ENCODE measurements at places on chromosomes 7 and 10. TPM values are rescaled to one million over a fixed set of nuclear protein-coding genes. Genes with fewer than 3 reads are reported as not detected.

GRCh38 chr10:69425511-69426298 lies 9.0 kb upstream of the TACR2 start:
- no peaks in the 10 kb centered on the region for H3K36me3 ChIP-seq
- no peak for DNase-seq
- no peak overlapping the region for H3K4me3 ChIP-seq
- H3K27me3 ChIP-seq = no peaks in the 10 kb centered on the region

The CLCN1 gene
- 0.33 TPM for total RNA-seq

The SLC25A40 gene
- 22.5 TPM for total RNA-seq

DNA sequence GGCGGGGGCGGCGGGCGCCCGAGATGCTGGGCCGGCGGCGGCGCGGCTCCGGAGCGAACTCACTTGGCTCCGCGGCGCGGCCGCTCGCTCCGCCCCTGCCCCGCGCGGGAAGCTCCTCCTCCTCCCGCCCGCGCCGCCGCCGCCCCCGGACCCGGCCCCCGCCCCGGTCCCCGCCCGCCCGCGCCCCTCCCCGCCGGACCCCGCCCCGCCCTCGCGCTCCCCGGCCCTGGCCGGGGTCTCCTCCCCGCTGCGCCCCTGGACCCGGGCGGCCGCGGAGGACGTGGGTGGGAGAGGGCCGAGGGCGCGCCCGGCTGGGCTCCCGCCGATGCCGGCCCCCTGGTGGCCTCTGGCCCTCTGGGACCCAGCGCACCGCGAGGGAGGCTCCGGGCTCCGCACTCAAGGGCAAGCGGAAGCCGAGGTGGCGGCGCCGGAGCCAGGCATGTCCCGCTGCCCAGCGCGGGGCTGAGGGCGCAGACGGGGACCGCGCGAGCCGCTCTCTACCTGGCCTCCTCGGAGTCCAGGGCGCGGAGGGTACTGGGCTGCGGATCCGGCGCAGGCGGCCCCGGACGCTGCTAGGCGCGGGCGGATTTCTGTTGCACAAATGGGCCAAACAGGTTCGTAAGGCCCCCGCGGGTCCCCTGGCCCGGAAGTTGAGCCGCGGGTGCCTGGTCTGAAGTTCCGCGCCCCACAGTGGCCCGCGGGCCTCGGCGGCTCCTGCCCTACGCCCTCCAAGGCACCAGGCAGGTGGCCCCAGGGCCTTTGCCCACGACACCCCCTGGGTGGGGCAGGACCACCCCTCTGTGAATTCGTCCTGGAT lies at the start of gene TCERG1L:
Gene TCERG1L (minus strand): TSS at position 61 of the 817 bp plus-strand sequence. CDS start 86 bp downstream, outside the sequence.
- H3K27me3 ChIP-seq = peaks cover 14% of the 10 kb centered on the region
- no peak within 1 kb of the TSS for H3K27ac ChIP-seq
- H3K4me3 ChIP-seq = peak within 1 kb of the TSS; percentile 72
- peak; percentile 81 for DNase-seq
- peaks cover 3% of the 10 kb centered on the region for H3K4me1 ChIP-seq

DNA sequence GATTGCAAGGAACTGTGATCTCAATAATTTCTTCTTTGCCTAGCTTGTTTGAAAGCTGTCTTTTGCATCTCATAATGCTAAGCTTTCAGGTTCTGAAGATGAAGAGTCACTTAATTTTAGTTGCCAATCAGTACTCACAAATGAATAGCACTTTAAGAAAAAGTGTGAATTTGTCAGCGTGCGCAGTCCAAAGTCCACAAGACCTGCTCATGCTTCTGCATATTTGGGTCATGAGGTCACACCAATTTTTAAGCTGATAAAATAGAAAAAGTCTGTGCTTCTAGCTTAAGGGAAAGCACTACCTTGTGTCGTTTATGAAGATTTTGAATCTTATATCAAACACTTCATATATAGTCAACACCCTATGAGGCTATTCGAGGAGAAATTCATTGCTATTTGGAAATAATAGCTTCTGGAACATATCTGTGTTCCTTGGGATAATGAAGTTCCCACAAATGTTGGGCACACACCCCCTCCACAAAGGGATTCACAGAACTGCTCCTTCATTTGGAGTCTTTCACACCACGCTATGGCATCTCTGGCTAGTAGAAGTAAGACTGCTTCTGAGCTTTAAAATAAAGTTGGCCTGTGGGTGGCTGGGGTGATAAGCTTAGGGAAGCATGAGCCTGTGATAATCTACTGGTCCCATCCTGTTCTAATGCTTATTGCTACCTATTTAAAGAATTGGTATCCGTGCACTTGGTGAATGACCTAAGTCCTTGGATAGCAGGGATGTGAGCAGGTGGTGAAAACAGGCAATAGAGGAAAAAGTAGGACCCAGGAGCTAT lies 33.3 kb downstream of the A1CF start:
- no peak for DNase-seq
- no peak overlapping the region for H3K27ac ChIP-seq
- peaks cover 2% of the 10 kb centered on the region for H3K4me1 ChIP-seq
- H3K27me3 ChIP-seq = no peaks in the 10 kb centered on the region
- no peak overlapping the region for H3K4me3 ChIP-seq

- no peaks in the 10 kb centered on the region for H3K27me3 ChIP-seq
- H3K36me3 ChIP-seq = no peaks in the 10 kb centered on the region
- H3K27ac ChIP-seq = no peak overlapping the region
- no peak overlapping the region for H3K4me3 ChIP-seq
Measured at GRCh38 chr7:5276611-5277010, 6.1 kb upstream of the SLC29A4 start.

The EN2 gene
- not detected for total RNA-seq

GRCh38 chr10:70966646-70967553 lies 78.5 kb upstream of the PCBD1 start:
- no peak overlapping the region for H3K4me3 ChIP-seq
- no peak for DNase-seq
- no peak overlapping the region for H3K27ac ChIP-seq
- no peaks in the 10 kb centered on the region for H3K36me3 ChIP-seq
- H3K27me3 ChIP-seq = no peaks in the 10 kb centered on the region

GRCh38 chr10:63437116-63437949 lies 28.4 kb downstream of the JMJD1C start:
- peaks cover 13% of the 10 kb centered on the region for H3K4me1 ChIP-seq
- H3K27ac ChIP-seq = no peak overlapping the region
- DNase-seq = no peak
- no peaks in the 10 kb centered on the region for H3K27me3 ChIP-seq

- no peak overlapping the region for H3K4me3 ChIP-seq
- no peaks in the 10 kb centered on the region for H3K4me1 ChIP-seq
- H3K36me3 ChIP-seq = no peaks in the 10 kb centered on the region
- H3K27me3 ChIP-seq = no peaks in the 10 kb centered on the region
Measured at GRCh38 chr7:28500138-28500537, 87.8 kb downstream of the CREB5 start.

The C10orf67 gene
- 0.11 TPM for total RNA-seq

GRCh38 chr7:25600262-25600920 lies 372.1 kb upstream of the NPVF start:
- H3K4me3 ChIP-seq = no peak overlapping the region
- no peak for DNase-seq
- H3K27me3 ChIP-seq = no peaks in the 10 kb centered on the region
- H3K36me3 ChIP-seq = no peaks in the 10 kb centered on the region

The ADRB1 gene
- total RNA-seq = 0.17 TPM

The MKI67 gene
- 83.3 TPM for total RNA-seq

DNA sequence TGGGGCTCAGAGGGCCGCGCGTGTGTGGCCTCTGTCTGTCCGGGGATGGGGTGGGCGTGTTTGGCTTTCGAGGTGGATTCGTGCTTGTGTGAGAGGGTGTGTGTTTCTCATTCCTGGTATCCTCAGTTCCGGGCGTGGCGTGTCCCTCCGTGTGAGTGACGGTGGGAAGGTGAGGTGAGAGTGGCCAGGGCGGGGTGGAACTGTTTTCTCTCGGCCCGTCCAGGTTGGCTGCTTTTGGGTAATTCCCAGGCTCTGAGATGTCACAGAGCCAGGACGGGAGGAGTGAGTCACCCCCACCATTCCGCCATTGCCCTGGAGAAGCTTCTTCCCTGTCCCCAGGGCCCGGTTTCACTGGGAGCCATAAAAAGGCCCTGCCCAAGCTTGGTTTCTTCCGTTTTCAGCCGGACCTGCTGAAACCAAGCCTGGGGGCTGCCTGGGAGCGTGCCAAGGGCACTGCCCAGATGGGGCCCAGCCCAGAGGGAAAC lies 21.3 kb upstream of the CLDN4 start:
- DNase-seq = no peak
- H3K27ac ChIP-seq = no peak overlapping the region
- no peaks in the 10 kb centered on the region for H3K36me3 ChIP-seq
- H3K27me3 ChIP-seq = no peaks in the 10 kb centered on the region

DNA sequence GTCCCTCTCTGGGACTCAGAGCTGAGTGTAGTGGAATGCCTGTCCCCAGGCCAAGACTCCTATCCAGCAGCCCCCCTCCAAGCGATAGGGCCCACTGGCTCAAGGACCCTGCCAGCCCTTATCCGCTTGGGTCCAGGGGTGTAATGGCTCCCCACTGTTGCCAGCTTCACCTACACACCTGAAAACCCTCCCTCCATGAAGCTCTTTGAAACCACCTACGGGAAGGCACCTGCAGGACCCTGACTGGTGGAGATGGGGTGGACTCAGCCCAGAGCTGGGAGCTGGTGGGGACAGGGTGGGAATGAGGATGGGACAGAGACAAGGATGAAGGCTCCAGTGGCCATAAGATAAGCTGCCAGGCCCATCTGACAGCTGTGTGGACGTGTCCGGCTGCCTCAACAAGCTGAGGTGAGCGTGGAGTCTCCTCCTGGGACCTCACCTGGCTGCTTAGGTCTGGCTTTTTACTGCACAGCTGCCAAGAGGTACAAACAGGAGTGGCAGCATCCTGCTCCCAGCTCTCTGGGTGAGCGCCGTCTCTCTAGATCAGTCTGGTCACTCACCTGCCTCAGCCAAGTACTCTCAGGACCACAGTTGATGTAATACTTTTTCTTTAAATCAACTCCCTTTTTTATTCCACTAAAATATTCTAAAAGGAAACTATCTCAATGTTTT lies 41.9 kb downstream of the DRGX start:
- no peak for DNase-seq
- no peaks in the 10 kb centered on the region for H3K36me3 ChIP-seq
- no peaks in the 10 kb centered on the region for H3K4me1 ChIP-seq
- no peak overlapping the region for H3K27ac ChIP-seq
- no peaks in the 10 kb centered on the region for H3K27me3 ChIP-seq
- H3K4me3 ChIP-seq = no peak overlapping the region

DNA sequence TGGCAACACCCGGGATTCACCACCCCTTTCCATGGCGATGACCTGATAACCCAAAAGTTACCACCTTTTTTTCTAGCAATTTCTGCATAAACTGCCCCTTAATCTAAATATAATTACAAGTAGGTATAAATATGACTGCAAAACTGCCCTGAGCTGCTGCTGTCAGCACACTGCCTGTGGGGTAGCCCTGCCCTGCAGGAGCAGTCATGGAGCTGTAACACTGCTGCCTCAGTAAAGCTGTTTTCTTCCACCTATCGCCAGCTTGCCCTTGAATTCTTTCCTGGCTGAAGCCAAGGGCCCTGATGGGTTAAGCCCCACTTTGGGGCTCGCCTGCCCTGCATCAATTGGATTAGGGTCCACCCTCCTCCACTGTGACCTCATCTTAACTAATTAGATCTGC lies 368.8 kb downstream of the SFMBT2 start:
- no peak overlapping the region for H3K4me3 ChIP-seq
- H3K36me3 ChIP-seq = no peaks in the 10 kb centered on the region
- no peak for DNase-seq
- H3K27ac ChIP-seq = no peak overlapping the region
- H3K27me3 ChIP-seq = no peaks in the 10 kb centered on the region

The PDIA4 gene
- total RNA-seq = 303 TPM

DNA sequence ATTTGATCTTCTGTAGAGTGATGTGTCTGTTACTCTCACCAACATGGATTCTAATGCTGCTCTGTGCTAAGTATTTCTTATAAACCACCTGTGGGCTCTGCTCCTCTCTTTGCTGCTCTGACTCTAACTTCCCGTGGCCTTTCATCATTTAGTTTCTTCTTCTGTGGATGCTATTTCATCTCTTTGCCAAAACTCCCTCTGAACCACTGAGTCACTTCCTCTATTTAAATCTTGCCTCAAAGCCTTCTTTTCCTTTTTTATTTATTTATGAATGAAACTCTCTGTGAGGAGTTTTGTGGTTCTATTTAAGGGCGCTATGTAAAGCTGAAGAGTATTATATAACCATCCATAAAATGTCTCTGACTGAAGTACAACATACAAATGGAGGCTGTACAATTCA lies 538.5 kb downstream of the SUGCT start:
- DNase-seq = no peak
- H3K4me3 ChIP-seq = no peak overlapping the region
- H3K36me3 ChIP-seq = no peaks in the 10 kb centered on the region
- no peaks in the 10 kb centered on the region for H3K27me3 ChIP-seq
- no peaks in the 10 kb centered on the region for H3K4me1 ChIP-seq

DNA sequence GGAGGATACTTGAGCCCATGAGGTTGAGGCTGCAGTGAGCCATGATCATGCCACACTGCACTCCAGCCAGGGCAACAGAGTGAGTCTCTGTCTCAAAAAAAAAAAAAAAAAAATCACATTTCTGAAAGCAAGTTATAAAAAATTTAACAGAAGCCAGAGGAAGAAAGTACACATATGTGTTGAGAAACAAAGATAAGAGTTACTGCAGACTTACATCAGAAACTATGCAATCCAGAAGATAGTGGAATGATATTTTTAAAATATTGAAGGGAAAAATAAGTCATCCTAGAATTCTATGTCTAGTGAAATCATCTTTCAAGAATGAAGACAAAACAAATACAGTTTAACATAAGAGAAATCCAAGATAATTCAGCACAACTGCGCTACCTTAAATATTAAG lies 46.9 kb downstream of the ZNF518A start:
- H3K4me3 ChIP-seq = no peak overlapping the region
- no peak overlapping the region for H3K27ac ChIP-seq
- DNase-seq = no peak

GRCh38 chr7:117689406-117689805 lies 183.8 kb downstream of the CTTNBP2 start:
- no peak overlapping the region for H3K27ac ChIP-seq
- no peak overlapping the region for H3K4me3 ChIP-seq
- no peak for DNase-seq
- no peaks in the 10 kb centered on the region for H3K36me3 ChIP-seq

- no peak overlapping the region for H3K4me3 ChIP-seq
- H3K4me1 ChIP-seq = no peaks in the 10 kb centered on the region
- DNase-seq = no peak
- H3K27ac ChIP-seq = no peak overlapping the region
- H3K36me3 ChIP-seq = no peaks in the 10 kb centered on the region
- no peaks in the 10 kb centered on the region for H3K27me3 ChIP-seq
Measured at GRCh38 chr7:120033114-120033513, 239.9 kb upstream of the KCND2 start.

GRCh38 chr7:135175931-135176330 lies 5.4 kb upstream of the CYREN start:
- no peak for DNase-seq
- H3K36me3 ChIP-seq = no peaks in the 10 kb centered on the region
- H3K4me1 ChIP-seq = no peaks in the 10 kb centered on the region
- no peak overlapping the region for H3K4me3 ChIP-seq
- no peak overlapping the region for H3K27ac ChIP-seq
- no peaks in the 10 kb centered on the region for H3K27me3 ChIP-seq

The PDE6C gene
- not detected for total RNA-seq

GRCh38 chr10:96767611-96768010 lies 47.3 kb upstream of the PIK3AP1 start:
- no peak overlapping the region for H3K4me3 ChIP-seq
- no peak overlapping the region for H3K27ac ChIP-seq
- no peaks in the 10 kb centered on the region for H3K27me3 ChIP-seq
- no peaks in the 10 kb centered on the region for H3K36me3 ChIP-seq
- no peaks in the 10 kb centered on the region for H3K4me1 ChIP-seq

- H3K4me3 ChIP-seq = no peak overlapping the region
- no peak overlapping the region for H3K27ac ChIP-seq
- H3K36me3 ChIP-seq = no peaks in the 10 kb centered on the region
- H3K27me3 ChIP-seq = peaks cover 1% of the 10 kb centered on the region
- H3K4me1 ChIP-seq = no peaks in the 10 kb centered on the region
Measured at GRCh38 chr7:96713037-96713436, 3.4 kb upstream of the SEM1 start.
